ENCODE measurements at places on chromosomes 6 and 20. TPM values are rescaled to one million over a fixed set of nuclear protein-coding genes. Genes with fewer than 3 reads are reported as not detected.

Gene HLA-F
- 352 TPM for total RNA-seq

Gene HSPA12B
- not detected for total RNA-seq

- no peak for ATAC-seq
Observed at GRCh38 chr6:114638341-114638740, 295.5 kb upstream of the HS3ST5 start.

DNA sequence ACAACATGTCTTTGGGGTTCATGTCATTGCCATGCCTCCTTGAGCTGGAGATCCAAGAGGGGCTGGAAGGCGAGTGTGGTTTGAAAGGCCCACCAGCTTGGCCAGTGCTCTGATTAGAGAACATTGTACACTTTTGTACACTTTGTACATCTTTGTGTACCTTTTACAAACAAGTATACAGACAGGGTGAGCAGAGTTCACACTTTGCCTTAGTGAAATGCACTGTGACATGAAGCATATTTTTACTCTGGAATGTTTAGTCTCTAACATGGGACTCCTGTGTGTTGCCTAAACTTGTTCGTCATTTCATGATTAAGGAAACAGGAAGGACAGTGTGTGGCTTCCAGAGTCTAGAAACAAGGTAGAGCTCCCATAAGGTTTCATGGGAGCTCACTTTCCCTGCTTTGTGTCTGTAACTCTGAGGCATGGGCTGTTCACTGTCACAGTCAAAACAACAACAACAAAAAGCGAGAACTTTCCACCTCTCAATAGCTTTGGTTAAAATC, 225.8 kb upstream of the SOX4 start:
- no peak for ATAC-seq

Gene FAM83C
- total RNA-seq, result not detected

Gene LINC00237
- not detected for total RNA-seq

GRCh38 chr6:48928937-48929336, 534.1 kb downstream of the MMUT start:
- ATAC-seq, result no peak

DNA sequence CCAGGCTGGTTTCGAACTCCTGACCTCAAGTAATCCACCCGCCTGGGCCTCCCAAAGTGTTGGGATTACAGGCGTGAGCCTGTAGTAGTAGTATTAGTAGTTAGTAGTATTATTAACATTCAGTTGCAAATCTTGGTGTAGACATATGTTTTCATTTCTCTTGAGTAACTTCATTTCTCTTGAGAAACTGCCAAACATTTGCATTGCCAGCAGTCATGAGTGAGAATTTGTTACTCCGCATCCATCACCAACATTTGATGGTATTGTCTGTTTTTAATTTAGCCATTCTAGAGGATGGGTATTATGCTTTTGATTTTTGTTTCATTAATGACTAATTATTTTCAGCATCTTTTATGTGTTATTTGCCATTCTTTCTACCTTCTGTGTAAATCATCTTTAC, 1.5 kb upstream of the ERVFRD-1 start:
- ATAC-seq, result no peak

Gene CCN6
- total RNA-seq, result not detected

Gene ABCC10
- 47.9 TPM for total RNA-seq

- ATAC-seq, result no peak
Observed at GRCh38 chr6:85402922-85403321, 47.0 kb upstream of the NT5E start.

Measured in activated T-helper 17 cell treated with anti-CD3 and anti-CD28 coated beads, Interleukin-2, amount 50 U/mL, for 72 hours (primary cell).